ENCODE measurements at places on chromosomes 4 and X.

DNA sequence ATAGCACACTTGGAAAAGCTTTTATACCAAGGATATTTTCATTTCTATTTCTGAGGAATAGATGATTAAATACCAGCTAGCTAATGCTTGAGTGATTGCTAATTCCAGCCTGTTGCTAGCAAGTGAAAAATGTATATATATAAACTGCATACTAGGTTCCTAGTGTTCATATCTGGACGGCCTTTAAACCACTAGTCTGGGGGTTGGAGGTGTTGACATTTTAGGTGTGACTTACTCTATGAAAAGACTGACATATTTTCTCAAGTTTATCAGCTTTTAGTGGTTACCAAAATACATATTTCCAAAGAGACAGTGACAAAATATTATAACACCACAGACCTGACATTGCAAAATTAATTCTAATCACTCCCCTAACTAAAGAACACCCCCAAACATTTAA, 44.7 kb downstream of the MTMR8 start:
- no peak for DNase-seq

- DNase-seq = no peak
Observed at GRCh38 chrX:105282077-105282476, 61.6 kb upstream of the TEX13A start.

- no peak for DNase-seq
Observed at GRCh38 chr4:6527259-6527658, 47.7 kb upstream of the MAN2B2 start.

DNA sequence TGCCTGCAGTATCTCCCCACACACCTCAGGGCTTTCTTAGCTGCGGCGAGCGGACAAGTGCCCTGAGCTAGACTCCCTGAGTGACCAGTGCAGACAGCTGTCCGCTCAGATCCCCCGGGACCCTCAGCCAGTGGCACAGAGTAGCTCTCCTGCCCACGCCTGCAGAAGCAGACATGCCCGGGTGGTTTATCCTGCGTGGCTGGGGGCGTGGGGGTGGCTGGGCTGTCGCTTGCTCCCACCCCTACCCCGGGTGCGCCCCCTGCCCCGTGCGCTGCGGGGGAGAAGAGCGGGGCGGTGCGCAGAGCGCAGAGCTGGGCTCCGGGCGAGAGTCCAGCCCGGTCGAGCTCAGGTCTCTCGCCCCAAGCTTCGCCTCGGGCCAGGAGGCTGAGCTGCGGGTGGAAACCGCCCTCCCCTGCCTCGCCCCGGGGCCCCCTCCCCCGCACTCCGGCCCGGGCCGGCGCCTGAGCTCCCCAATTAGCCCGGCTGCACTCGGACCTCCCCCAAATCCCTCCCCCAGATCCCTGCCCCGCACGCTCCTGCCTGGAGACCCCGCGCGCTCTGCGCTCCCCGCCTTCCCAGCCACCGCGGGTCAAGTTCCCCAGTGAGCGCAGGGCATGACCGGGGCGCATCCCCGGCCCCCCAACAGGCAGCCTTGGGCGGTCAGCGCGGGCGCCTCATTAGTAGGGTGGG, 11.7 kb upstream of the SHOX start:
- DNase-seq = no peak

- no peak for DNase-seq
Observed at GRCh38 chrX:28668303-28668702, 81.1 kb downstream of the IL1RAPL1 start.

GRCh38 chr4:169098969-169099690, 89.1 kb upstream of the CBR4 start:
- no peak for DNase-seq

- no peak for DNase-seq
Observed at GRCh38 chr4:601612-602558, 23.5 kb upstream of the PDE6B start.

DNA sequence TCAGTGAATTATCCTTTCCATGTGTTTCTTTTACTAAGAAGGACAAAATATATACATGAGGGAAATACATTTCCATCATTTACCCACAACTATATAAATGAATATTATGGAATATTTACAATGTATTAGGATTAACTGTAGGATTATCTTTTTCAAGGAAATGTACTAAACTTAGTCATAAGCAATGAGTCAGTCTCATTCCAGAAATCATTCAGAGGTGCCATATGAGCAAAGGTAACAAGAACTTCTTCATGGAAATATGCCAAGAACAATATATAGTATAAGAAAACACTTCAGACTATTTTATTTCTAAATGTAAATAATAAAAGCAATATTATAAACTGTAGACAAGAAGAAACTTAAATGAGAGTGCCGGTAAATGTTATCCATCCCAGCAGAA, 67.1 kb downstream of the USP38 start:
- DNase-seq = no peak

- no peak for DNase-seq
Observed at GRCh38 chrX:132119821-132120515, 7.9 kb downstream of the FRMD7 start.

DNA sequence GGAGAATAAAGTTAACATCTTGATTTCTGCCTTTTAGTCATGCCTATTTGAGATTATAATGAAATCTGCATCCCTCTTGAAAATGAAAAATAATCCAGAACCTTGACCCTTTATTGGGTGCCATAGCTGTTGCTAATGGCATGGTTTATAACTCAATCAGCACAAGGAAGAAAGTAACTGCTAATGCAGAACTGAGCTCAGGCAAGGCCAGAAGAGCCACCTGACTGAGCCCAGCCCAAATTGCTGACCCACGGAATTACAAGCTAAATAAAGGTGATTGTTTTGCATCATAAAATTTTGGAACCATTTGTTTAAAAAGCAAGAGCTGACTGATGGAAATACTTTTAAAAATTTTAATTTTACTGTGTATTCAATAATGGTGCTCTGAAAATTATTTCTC, 76.4 kb upstream of the TBL1X start:
- no peak for DNase-seq

Data from HuH-7.5 (cell line).